Uterus (tissue), 4 donors: ENCODE measurements at places on chromosomes 6 and 20. TPM values are rescaled to one million over a fixed set of nuclear protein-coding genes. Genes with fewer than 3 reads are reported as not detected.

PI3 gene
- not detected for total RNA-seq

UFL1 gene
- 12.0 TPM for total RNA-seq

AIG1 gene
- 36.6 TPM for total RNA-seq

HLA-DQA1 gene
- total RNA-seq = 31.1 TPM

DNA sequence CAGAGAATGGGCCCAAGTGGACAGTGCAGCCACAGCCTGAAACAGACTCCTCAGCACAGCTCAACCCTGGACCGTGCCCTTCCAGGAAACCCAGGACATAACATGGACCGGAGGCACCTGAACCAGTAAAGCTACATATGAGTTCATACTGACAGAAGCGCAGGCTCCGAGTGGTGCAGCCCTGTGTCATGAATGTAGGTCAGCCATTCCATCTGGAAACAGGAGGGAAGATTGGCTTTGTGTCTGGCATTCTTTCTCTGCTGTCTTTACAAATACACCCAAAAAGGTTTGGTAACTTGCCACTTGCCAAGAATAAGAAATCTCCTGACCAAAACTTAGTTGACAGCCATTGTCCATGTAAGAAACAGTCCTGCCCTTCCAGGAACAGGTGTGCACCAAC lies 366.6 kb downstream of the RNGTT start:
- no peak for DNase-seq
- no peaks in the 10 kb centered on the region for H3K27me3 ChIP-seq
- H3K27ac ChIP-seq = no peak overlapping the region
- H3K36me3 ChIP-seq = no peaks in the 10 kb centered on the region
- no peak overlapping the region for H3K4me3 ChIP-seq

DNA sequence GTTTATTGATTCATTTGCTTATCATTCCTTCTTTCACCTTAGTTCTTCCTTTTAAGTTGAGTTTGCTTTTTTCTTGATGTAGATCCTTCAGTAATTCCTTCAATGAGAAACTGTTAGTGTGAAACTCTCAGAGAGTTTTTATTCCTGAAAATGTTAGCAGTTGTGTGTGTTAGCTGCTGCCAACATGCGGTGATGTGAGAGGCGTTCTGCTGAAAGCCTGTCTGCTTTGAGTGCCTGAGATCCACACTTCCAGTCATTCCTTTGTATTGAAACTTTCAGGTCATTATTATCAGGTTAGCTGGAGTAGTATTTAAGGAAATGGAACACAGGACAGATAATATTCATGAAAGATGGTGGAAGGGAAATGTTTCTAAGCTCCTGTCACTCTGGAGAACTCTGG lies 70.0 kb upstream of the SUPT3H start:
- H3K4me3 ChIP-seq = no peak overlapping the region
- H3K27ac ChIP-seq = no peak overlapping the region
- H3K36me3 ChIP-seq = no peaks in the 10 kb centered on the region
- DNase-seq = no peak
- no peaks in the 10 kb centered on the region for H3K4me1 ChIP-seq
- no peaks in the 10 kb centered on the region for H3K27me3 ChIP-seq

DNA sequence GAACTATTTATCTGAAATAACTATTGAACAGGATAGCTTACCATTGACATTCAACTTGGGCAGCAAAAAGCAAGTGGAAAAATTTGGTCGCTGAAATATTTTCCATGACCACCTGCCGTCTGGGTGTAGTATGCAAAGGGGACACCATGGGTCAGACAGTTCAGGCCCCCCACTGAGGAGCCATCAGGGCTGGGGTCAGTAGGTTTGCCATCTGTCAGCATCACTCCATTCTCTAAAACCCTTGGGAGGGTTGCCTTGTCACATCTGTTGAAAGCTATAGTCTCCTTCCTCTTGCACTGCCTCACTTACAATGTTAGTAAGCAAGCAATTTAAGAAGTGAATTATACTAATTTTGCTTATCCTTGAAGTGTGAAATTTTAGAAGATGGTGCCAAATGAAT lies 44.9 kb downstream of the NRN1 start:
- H3K36me3 ChIP-seq = no peaks in the 10 kb centered on the region
- no peaks in the 10 kb centered on the region for H3K27me3 ChIP-seq
- H3K27ac ChIP-seq = no peak overlapping the region
- no peak overlapping the region for H3K4me3 ChIP-seq
- H3K4me1 ChIP-seq = no peaks in the 10 kb centered on the region

- H3K27me3 ChIP-seq = no peaks in the 10 kb centered on the region
- no peaks in the 10 kb centered on the region for H3K4me1 ChIP-seq
- no peak overlapping the region for H3K4me3 ChIP-seq
- DNase-seq = no peak
- H3K36me3 ChIP-seq = no peaks in the 10 kb centered on the region
- H3K27ac ChIP-seq = no peak overlapping the region
Measured at GRCh38 chr6:34615574-34616226, 59.6 kb upstream of the SPDEF start.
